ENCODE measurements at places on chromosomes 2 and 18.

DNA sequence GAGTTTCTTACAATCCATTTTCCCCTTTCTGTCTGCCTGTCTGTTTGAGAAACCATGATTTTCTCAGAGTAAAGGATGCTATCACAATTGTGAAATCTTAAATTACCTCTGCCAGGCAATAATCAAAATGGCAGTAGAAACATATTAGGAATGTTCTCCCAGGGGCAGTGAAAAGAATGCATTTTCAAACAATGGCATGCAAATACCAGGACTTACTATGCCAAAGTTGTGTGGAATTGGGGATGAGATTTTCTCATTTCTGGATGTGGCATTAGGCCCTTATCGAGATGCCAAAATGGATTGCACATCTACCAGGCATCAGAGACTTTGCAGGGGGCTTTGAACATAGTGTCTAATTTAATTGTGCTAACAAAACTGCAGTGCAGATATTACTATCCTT is 821.4 kb downstream of the RNF144A start:
- no peak for DNase-seq

DNA sequence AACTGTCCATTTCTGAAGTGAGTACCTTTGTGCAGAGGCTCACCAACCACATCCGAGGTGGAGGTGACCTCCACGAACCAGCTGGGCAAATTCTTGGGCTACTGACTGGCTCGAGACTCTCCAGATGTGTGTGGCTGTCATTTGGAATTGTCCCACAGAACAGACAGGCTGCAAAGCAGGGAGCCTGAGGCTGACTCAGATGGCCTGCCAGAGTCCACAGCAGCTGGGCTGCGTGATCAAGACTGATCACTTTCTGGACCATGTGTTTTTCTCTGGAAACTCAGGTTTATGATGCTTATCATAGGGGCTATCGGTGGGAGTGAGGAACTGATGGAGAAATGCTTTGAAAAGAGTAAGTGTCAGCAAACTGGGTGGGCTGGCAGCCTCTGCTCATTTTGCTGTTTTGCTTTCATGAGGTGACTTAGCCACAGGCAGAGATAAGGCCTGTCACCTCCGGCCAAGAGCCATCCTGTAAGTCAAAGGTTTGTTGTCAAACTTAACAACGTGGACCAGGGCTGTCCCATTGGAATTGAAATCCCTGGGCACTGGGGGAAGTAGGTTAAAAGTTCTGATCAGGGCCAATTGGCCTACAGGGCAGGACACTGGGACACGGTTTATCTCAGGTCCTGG is 120.4 kb downstream of the LIPG start:
- DNase-seq: no peak

DNA sequence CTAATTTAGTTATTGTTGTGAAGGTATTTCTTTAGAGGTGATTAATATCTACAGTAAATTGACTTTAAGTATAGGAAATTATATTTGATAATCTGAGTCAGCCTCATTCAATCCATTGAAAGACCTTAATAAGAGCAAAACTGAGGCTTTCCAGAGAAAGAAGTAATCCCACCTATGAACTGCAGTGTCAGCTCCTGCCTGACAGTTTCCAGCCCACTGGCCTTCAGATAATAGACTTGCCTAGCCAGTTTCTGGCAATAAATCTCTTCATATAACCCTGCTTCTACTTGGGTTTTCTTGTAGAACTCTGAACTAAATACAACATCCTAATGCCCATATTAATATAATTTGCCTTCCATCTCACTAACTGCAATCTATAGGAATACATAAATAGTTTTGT is 437.9 kb upstream of the UBE2E3 start:
- DNase-seq: no peak

DNA sequence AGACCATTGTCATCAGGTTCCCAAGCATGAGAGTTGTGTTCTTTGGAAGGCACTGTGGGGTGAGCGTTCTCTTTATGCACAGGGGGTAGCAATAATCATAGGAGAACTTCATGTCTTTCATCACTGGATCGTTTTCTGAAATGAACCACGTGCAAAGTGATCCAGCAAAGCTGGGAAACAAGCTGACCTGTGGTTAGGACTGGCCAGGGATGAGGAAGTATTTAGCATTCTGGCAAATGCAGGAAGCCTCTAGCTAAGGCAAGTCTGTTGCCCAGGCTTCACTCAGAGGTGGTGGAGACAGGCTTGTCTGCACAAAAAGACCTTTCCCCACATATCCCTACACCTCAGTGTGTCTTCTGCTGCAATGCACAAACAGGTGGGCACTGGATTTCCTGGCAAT is 58.6 kb downstream of the MMADHC start:
- DNase-seq: no peak

DNA sequence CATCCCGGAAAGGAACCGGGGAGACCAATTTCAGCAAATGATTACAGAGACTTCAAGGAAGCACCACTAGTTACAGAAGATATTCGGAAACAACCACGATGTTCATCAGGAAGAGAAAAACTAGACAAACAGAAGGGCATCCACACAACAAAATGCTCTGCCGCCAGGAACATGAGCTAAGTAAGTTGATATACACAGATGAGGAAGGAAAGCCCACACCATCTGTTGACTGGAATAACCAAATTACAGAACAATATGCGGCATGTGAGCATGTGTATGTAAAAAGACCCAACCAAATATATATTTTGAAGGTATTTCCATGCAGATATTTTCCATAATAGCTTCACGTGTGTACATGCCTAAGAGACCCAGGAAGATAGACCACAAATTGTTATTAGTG is 47.0 kb downstream of the ACKR3 start:
- no peak for DNase-seq

DNA sequence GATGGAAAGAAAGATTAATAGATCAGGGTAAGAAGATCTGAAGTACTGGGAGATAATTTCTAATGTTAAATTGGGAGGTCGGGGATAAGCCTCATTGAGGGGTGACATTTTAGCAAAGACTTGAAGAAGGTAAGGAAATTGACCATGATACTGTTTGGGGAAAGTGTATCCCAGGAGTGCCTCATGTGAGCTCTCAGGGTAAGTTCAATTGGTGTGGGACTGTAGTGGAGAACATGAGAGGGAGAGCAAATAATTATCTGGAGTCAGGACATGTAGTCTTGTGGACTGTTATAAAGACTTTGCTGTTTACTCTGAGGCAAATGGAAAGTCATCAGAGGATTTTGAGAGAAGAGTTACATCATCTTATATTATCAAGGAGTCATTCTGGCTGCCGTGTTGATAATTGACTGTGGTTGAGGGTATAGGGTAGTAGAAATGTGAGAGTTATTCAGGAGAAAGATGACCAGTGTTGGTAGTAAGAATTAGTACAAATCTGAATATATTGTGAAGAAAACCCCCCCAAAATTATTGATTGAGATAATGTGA is 624.4 kb downstream of the ADCYAP1 start:
- DNase-seq: no peak

GRCh38 chr2:104862058-104862941 is 8.4 kb downstream of the POU3F3 start:
- DNase-seq: no peak

DNA sequence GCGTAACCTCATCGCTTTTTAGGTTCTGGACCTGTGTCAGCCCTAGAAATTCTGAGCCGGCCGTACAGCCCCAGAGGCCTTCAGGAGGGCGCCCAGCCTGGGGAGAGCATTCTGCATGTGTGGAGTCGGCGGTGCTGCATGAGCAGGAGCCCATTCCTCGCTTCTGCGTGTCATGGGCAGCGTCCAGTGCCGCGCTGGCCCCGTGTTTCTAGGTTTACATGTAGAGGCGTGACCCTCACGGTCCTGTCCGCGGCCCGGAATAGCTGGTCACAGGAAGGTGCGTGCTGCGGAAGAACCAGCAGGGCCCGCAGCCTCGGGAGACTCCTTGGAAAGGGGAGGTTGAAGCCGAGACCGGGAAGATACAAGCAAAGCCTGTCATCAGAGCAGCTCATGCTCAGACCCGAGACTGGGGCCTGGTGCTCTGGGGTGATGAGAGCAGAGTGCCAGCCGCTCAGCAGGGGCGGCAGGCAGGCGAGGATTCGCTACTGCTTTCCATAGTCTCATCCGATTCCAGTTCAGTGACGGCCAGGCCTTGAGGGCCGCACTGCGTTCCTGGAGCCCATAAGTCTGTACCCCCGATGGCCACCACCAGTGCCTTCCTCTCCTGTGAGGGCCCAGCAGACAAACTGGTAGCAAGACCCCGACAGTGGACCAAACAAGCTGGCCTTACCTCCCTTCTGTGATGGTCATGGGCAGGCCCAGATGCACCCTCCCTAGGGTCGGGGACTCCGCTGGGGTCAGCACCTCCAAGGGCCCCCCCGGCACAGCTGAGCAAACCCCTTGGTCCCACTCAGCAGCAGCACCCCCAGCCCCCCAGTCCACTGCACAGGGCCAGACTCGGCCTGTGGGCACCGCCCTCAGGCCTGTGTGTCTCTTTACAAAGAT is 15.6 kb upstream of the NFATC1 start:
- no peak for DNase-seq

DNA sequence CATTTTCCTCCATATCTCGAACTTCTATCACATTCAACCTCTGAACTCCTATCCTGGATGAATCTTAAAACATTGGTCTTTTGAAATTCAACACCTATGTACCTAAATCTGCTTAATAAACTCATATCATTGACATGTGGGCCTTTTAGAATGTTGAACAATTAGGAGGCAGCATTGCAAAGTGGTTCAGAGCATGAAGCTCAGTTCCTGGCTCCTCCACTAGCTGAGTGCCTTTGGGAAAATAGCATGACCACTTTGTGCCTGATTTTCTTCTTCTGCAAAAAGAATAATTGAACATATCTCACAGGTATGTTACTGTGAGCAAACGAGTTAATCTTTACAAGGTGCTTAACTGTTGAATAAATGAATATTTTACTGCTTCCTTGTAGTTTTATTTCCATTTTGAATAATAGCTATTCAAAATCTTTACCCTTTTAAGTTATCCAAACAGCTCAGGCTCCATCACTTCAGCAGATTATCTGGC is 14.3 kb upstream of the ITPRID2 start:
- no peak for DNase-seq

GRCh38 chr2:226256237-226256636 is 543.4 kb downstream of the IRS1 start:
- no peak for DNase-seq

GRCh38 chr2:27038012-27038411 is 5.2 kb downstream of the TMEM214 start:
- DNase-seq: no peak

- DNase-seq: no peak
Measured at GRCh38 chr2:137228566-137228965, 463.2 kb downstream of the THSD7B start.

DNA sequence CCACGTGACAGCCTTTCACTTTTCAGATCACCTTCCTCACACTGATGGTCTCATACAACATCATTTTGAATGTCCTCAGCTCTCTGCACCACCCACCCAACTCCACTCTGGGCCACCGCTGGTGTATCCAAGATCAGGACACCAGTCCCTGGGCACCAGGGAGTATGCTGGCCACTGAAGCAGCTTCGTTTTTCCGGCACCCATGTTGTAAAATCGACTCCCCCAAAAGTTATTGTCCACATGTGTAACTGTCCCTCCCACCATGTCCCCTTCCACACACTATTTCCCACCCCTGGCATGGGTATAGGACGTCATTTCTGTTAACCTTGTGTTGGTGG is 96.4 kb downstream of the TGOLN2 start:
- DNase-seq: no peak

- DNase-seq: no peak
Measured at GRCh38 chr2:7697052-7697451, 779.8 kb downstream of the RNF144A start.

GRCh38 chr2:16429431-16430145 is 236.0 kb downstream of the CYRIA start:
- DNase-seq: no peak

GRCh38 chr18:35634323-35634722 is 52.8 kb downstream of the GALNT1 start:
- no peak for DNase-seq

DNA sequence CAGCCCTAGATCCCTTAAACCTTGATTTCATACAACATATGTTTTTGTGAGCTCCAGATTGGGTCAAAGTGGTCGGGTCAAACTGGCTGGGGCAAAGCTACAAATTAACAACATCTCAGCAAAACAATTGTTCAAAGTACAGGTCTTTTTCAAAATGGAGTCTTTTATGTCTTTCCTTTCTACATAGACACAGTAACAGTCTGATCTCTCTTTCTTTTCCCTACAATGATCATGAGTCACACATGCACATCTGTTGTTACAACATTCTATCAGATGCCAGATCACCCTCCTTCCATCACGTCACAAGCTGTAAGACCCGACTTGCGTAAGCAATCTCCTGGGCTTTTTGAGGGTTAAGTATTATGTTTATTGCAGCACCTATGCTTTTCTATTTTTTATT is 55.1 kb downstream of the RHOB start:
- DNase-seq: no peak

GRCh38 chr2:179812501-179812900 is 48.9 kb downstream of the ZNF385B start:
- DNase-seq: no peak

GRCh38 chr2:218259099-218259961 is 1.5 kb upstream of the GPBAR1 start:
- no peak for DNase-seq

DNA sequence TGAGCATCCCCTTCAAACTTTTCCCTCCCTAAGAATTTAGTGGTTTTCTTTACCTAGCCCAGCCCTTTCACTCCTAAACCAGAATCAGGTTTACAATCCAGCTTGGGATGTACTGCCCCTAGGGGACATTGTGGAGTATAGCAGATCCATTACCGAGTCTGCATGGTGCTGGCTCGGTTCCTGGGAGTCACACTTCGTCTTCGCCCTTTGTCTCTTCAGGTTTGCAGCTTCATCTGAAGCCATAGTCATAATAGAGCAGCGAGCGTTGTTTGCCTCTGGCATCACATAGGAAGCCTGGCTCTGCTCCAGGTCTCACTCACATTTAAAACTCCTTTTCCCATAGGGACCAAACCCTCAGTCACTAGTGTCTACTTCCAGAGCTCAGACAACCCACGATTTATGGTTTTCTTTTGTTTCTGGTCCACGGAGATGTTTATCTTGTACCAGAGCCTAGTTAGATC is 16.8 kb upstream of the LYPD6 start:
- no peak for DNase-seq

GRCh38 chr2:232835687-232836208 is 34.3 kb upstream of the SNORC start:
- no peak for DNase-seq

- DNase-seq: no peak
Measured at GRCh38 chr2:219447242-219448098, 12.8 kb downstream of the SPEG start.

- DNase-seq: no peak
Measured at GRCh38 chr2:138036522-138036921, 72.2 kb downstream of the HNMT start.

Measured in stimulated activated CD4-positive, alpha-beta T cell treated with anti-CD3 and anti-CD28 coated beads, Interleukin-4, amount 100 ng/mL, for 4 hours (primary cell).